ENCODE measurements at places on chromosomes 4 and X.

DNA sequence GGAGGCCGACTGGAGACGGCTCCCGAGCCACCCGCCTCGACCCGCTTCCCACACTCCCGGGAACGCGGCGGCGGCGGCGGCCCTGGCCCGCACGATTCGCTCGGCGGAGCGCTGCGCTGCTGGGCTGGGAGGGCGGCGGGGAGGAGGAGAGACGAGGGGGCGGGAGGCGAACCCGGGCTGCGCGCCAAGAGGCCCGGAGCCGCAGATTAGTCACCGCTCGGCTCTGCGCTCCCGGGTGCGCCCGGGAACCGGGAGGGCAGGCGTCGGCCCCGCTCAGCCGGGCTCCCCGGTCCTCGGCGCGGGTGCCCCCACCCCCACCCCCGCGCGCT is 11.2 kb upstream of the BCOR start:
- DNase-seq: peak; percentile 56

DNA sequence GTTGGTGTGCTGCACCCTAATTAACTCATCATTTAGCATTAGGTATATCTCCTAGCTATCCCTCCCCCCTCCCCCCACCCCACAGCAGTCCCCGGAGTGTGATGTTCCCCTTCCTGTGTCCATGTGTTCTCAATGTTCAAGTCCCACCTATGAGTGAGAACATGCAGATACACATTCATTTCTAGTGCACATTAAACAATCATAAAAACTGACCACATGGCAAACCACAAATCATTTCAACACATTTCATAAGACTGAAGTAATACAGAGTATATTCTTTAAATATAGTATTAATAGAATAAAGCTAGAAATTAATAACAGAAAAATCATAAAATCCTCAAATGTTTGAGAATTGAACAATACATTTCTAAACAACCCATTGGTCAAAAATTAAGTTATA is 34.1 kb downstream of the PRKG2 start:
- no peak for DNase-seq

GRCh38 chr4:38948551-38948950 is 80.9 kb downstream of the FAM114A1 start:
- DNase-seq: no peak

GRCh38 chr4:2798399-2799223 is 5.7 kb downstream of the SH3BP2 start:
- no peak for DNase-seq

DNA sequence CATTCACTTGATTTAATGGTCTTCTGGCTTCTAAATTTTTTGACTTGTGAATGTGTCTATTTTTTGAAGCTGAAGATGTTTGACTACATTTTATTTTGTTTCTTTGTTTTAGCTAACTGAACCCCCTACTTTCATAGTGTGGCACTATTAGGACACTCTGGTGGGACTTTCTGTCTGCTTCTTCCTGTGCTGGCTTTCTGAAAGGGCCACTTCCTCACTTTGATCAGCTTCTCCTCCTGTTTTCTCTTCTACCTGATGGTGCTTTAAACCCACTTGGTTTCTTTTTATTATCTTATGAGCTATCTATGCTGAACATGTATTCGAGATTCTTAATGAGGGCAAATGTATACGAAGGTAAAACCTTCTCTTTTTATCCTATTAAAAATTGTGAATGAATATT is 186.1 kb upstream of the CASK start:
- DNase-seq: no peak

GRCh38 chr4:78654807-78655206 is 103.2 kb downstream of the ANXA3 start:
- no peak for DNase-seq

GRCh38 chr4:185683222-185683621 is 128.8 kb downstream of the SORBS2 start:
- DNase-seq: no peak

- DNase-seq: no peak
Measured at GRCh38 chr4:112516066-112516470, at the start of gene NEUROG2. NEUROG2 (minus strand) TSS chr4:112516180; CDS start chr4:112515475, 705 bp downstream.

DNA sequence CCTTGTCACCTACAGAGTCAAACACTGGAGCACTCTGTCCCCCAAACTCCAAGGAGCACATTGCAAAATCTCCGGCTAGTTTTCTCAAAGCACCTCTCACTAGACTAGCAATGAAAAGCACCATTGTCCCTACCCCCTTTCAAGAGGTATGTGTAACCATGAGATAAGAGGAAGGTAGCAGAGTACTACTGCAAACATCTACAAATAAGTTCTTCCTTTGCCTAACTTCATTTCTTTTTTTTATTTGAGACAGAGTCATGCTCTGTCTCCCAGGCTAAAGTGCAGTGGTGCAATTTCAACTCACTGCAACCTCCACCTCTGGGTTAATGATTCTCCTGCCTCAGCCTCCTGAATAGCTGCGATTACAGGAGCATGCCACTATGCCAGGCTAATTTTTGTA is 17.7 kb downstream of the PPP4R3C start:
- DNase-seq: no peak

- no peak for DNase-seq
Measured at GRCh38 chrX:20254712-20255299, 11.9 kb downstream of the RPS6KA3 start.

- no peak for DNase-seq
Measured at GRCh38 chrX:71118985-71119535, 664 bp downstream of the MED12 start.

DNA sequence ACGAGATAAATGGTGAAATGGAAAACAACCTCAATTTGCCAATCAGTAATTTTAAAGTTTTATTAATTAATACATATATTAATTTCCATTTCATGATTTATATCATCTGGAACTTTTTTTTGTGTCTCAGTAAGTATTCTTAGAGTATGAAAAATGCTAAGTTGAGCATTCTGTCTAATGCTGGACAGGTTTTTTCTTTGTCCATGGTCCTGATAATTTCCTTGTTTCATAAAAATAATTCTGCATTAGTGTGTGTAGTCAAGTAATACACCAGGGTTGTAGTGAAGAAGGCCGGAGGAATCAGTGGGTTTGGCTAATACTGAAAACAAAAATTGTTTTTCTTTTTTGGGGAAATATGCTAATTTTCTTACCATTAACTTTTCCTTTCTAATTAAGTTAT is 9.9 kb downstream of the ANAPC4 start:
- DNase-seq: no peak

DNA sequence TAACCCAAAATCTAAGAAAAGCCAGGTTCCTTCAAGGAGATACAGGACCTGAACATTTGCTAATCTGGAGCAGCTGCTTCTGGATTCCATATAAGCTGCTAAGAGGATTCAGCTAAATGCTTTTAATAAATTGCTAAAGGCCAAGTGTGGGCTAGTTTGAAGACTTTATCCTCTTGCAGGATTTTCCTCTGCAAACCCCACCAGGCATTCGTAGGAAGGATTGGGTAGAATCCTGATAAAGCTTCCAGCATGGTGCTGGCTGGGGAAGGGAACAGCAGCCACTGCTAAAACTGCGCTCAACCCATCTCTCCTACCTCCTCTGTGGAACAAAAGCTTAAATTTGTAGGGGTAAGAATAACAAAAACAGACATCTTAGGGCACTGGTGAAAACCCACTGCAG is 61.3 kb upstream of the TAB3 start:
- DNase-seq: no peak

DNA sequence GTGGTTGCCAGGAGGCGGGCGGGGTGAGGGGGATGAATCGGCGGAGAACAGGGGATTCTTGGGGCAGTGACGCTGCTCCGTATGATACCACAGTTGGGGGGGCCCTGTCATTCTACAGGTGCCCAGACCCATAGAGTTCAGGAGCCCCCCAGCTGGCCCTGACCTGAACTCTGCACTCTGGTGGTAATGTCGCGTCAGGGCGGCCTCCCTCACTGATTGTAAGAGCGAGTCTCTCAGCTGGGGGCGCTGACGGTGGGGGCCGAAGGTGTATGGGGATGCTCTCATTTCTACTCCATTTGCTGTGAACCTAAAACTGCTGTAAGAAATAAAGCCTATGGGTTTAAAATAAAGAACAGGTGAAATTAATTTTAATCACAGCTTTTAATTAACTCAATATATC is 91.8 kb upstream of the PSAPL1 start:
- no peak for DNase-seq

DNA sequence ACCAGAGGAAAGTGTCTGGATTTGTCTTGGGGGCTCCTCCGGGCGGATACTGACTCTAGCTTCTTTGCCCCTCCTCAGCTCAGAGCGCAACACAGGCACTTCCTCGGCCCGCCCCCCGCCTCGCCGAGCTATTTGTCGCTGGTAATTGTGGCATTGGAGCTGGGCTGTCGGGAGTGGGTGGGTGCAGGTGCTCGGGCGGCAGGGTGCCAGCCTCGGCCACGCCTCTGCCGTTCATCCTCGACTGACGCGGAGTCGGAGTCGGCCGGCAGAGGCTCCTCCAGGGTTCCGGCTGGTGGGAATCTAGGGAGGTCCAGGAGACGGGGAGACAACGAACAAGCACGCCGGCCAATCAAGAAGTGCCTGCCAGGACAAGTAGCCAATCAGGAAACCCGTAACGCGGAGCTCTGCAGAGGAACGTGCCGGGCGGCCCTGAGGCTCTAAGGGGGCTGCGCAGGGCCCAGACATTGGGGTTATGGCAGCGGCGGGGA is 3.9 kb upstream of the SYN1 start:
- peak; percentile 11 for DNase-seq

GRCh38 chrX:33205321-33205720 is 6.0 kb downstream of the DMD start:
- DNase-seq: no peak

- DNase-seq: peak; percentile 19
Measured at GRCh38 chrX:133792198-133792953, 193.0 kb downstream of the GPC3 start.

DNA sequence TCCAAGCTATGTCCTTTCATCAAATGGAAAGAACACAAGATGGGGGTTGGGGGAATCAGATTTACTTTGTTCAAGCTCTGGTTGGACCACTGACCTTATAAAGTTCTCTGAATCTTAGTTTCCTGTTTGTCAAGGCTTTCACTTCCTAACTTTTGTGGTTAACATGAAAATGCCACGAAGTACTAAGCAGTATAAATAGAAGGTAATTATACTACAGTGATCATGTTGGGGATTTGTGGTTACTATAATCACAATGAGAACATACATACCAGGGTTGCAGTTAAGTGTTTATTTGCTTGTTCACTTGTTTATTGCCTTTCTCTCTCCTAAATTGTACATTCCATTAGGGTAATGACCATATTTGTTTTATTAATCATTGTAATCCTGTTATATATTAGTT is 53.2 kb downstream of the SPRY1 start:
- no peak for DNase-seq

GRCh38 chr4:99190336-99190735 is 28.7 kb downstream of the ADH6 start:
- DNase-seq: no peak

DNA sequence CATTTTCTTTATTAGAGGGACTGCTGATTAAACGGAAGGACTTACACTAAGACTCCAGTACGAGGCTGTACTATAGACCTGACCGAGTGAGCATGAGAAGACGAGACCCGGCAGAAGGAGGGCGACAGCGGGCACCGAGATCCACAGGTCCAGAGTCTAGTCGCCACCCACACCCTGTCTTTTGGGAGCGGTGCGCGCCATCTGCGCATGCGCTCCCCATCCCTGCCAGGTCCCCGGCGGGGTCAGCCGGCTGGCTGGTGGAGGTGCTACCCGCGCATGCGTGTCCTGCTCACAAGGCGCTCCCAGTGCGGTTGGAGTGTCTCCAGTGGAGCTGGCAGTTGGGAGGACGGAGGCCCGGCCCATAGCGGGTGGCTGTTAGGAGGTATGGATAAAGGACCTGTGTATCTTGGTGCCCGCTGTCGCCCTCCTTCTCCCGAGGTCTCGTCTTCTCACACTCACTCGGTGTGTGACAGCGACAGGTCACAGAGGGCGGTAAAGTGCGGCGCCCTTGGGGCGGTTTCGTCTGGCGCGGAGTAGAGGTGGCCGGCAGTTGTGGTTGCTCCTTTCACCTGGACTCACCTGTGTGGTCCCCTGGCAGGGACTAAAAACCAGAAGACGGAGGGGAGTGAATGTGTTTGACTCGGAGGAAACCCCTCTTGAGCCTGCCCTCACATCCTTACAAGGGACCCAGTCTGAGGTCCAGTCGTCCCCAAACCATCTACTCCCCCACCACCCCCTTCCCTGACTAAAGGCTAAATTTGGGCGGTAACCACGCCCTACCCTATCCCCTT is 7.6 kb upstream of the HSD17B10 start:
- peak; percentile 59 for DNase-seq

- DNase-seq: no peak
Measured at GRCh38 chrX:107827030-107827831, 1.6 kb downstream of the MID2 start.

DNA sequence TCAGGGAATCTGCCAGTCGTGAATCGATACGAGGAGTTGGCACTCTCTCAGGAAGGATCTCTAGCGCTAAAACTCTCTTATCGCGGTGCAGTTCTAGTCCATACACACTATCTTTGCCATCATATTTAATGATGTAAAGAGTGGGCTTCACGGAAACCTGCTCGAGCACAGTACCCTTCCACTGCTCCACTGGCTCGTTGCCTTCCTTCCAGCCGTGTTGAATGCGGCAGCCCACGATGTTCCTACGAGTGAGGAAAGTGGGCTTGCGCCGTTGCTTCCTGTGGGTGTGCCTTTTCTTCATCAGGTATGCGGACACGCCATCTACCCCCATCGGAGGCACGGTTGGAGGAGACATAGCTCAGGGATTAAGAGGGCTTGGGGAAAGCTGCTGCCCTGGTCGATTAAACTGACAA is 661 bp downstream of the SPIN4 start:
- no peak for DNase-seq

GRCh38 chrX:150362599-150363481 is at the start of gene MAMLD1:
MAMLD1 (plus strand) TSS chrX:150363317; CDS start chrX:150445517, 82,200 bp downstream.
- DNase-seq: peak; percentile 37

DNA sequence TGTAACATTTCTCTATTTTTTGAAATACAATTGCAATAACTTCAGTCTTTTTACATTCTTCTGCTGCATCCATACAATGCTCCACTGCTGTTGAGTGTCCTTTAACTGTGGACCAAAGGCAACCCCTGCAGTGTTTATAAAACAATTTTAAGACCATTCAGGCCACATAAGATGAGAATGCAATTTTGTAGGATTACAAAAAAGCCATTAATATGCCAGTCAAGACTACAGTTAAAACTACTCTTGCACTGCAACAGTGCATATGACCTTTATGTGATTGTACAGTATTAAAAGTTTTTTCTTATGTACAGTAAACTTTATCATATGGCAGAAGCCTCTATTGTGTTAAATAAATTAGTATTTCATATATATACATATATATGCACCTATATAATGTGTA is 55.7 kb upstream of the ATOH1 start:
- no peak for DNase-seq

DNA sequence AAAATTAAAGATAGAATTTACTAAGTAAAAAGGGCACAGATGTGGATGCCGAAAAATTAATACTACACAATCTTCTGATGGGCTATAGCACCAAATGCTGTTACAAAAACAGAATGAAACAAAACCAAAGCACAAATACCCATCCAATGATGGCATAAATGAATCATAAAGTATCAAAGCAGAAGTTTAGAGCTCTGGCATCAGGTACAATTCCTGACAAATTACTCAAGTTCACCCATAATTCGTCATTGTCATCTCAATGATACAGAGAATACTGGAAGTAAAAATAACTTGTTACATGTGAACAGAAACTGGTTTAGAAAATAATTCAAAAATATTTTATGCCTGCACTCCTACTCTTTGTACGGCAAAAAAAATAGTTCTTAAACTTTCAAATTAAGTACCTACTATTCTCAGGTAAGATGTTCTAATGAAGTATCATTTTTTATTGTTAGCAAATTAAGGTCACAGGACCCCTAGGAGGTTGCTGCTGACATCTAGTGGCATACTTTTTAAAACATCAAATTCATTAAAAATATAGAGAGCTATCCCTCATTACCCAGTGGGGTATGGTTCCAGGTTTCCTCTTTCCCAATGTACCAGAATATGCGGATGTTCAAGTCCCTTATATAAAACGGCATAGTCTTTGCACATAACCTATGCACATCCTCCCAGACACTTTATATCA is 126.1 kb downstream of the INPP4B start:
- DNase-seq: no peak
